ENCODE measurements at places on chromosomes 13 and 19.

GRCh38 chr13:43838909-43839308 lies 40.6 kb downstream of the CCDC122 start:
- no peak for DNase-seq

DNA sequence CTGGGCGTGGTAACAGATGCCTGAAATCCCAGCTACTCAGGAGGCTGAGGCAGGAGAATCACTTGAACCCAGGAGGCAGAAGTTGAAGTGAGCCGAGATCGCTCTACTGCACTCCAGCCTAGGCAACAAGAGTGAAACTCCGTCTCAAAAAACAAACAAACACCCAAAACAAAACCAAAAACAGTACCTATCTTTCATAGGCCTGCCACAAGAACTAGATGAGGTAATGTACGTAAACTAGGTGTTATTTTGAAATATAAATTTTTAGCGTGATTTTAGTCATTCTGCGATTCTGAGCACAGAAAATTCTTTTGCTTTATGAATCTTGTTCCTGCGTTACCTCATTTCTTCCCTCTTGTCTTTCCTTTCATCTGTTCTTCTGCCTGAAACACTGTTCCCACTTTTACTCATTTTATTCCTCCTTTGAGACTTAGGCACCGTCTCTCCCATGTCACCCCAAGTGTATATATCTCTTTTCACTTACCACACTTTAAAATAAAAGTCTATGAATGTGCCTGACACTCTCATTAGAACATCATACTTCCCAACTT lies 238.2 kb upstream of the HTR2A start:
- no peak for DNase-seq

DNA sequence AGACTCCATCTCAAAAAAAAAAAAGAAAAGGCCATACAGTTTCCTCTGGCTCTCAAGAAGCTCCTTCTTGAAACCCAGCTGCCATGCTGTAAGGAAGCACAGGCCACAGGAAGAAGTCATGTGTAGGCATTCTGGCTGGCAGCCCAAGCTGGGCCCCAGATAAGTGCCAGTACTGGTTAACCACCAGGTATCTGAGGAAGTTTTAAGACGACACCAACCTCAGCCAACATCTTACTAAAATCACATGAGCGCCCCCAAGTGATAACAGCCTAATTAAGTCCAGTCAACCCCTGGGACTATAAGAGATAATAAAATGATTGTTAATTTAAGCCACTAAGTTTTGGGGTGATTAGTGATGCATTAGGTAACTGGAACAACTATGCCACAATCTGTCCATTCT lies 27.4 kb upstream of the AKT2 start:
- no peak for DNase-seq

GRCh38 chr13:113905942-113906341 lies 42.1 kb upstream of the GAS6 start:
- no peak for DNase-seq

DNA sequence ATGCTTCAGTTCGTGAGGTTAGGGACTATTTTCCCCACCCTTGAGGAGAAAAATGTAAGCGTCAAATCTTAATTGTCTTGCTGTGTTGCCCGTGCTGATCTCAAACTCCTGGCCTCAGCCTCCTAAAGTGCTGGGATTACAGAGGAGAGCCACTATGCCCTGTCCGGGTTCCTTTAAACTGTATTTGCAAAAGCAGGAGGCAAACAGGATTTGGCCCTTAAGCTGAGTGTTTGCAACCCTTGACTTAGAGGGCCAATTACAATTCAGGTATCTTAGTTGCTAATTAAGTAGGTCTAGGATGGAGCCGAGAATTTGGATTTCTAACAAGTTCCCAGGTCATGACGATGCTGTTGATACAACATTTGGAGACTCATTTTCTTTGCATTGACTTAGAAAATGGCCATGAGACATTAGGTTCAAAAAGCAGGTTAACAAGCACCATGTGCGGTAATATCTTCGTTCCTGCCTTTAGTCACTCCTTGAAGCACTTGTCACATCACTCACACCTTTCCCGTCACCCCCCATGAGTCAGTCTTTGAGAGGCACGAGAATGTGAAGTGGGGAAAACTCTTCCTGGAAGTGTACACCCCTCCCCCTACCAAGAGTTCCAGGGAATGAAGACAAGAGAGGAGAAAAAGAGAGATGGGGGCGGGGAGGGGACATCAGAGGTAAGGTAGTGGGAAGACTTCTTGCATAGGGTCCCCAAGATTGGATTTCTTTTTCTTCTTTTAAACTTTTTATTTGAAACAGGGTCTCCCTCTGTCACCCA lies 2.6 kb downstream of the NAPSA start:
- no peak for DNase-seq

GRCh38 chr19:47124937-47125668 lies 5.5 kb upstream of the SAE1 start:
- DNase-seq, result peak; percentile 54

DNA sequence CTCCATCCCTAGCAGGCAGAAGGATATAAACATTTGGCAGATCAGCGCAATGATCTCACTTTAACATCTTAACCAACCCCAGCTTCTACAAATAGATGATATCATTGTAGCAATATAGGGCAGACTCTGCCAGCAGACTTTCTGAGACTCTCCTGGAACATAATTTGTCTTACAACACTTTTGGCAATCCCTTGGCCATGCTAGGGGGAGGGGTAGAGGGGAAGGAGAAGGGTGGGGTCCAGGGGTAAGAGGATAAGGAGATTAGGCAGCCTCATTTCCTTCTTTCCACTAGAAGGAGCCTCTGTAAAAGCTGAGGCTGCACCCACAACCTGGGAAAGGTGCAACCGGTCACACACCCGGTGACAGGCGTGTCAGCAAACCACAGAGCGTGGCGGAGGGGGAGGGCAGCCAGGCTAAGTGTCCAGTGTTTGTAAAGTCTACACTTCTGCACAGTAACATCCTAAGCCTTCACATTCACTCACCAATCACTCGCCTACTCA lies 8.7 kb upstream of the UBAC2 start:
- no peak for DNase-seq

GRCh38 chr19:17420475-17420924 lies 653 bp downstream of the MVB12A start:
- no peak for DNase-seq
